ENCODE measurements at places on chromosomes 2 and 18.

DNA sequence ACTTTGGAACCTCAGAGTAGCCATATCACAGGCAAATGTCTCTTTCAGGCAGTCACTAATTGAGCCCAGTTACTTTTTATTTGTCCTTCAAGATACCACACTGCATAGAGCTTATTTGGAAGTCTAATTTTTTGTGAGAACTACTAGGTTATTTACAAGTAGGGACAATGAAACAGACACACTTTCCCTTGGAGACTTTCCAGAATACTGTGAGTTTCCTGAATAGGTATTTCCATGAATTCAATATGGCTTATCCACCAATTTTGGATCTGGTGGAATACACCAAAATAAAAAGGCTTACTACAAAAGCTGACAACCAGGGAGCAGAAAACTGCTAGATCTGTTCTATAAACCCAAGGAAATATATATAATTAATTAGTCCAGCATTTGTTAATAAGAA, 83.3 kb downstream of the NRXN1 start:
- DNase-seq = no peak

- DNase-seq = peak; percentile 24
Observed at GRCh38 chr2:135183822-135184221, 131.7 kb downstream of the RAB3GAP1 start.

GRCh38 chr2:180196419-180196977, 189.4 kb upstream of the CWC22 start:
- no peak for DNase-seq

- no peak for DNase-seq
Observed at GRCh38 chr2:165406173-165406572, 63.3 kb upstream of the CSRNP3 start.

GRCh38 chr18:23827681-23828080, 138.4 kb downstream of the LAMA3 start:
- DNase-seq = no peak

Data from fibroblast of skin of abdomen (primary cell).